ENCODE measurements at places on chromosomes 12 and 14.
A peak's percentile ranks its signal among the peaks of the same experiment; 100 is the strongest.

DNA sequence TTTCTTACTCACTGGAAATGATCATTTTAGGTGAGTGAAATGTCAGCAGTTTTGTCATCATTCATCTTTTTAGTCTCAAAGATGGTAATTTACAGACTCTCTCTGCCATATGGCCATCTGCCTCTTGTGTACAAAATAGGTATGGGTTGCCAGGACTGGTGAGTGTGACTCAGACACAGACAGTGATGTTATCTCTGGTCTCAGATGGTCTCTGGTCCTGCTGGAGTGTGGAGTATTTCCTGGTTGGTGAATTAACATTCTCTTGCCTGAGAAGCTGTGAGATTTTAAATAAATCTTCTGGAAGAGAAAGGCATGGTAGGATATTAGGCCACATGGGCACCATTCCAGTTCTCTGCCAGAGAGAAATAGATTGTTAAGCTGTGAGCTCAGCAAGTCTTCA lies 207.0 kb downstream of the ATP23 start:
- DNase-seq, result peak; percentile 30

DNA sequence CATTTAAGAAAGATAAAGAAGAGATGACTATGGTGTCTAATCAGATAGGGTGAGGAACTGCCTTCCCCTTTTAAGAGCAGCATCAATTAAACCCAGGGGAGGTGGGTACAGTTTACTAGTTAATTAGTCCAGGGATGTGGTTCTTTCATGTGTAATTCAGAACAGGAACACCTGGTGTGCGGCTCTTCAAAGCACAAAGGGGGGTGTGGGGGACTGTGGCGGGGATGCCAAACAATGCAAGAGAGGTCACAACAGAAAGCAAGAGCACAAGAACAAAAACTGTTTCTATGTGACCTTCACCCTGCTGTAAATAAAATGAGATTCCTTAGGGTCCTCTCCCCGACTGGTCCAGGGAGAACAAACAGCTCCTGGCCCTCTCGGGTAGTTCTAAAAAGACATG lies 183.9 kb upstream of the SOX5 start:
- no peak for DNase-seq

DNA sequence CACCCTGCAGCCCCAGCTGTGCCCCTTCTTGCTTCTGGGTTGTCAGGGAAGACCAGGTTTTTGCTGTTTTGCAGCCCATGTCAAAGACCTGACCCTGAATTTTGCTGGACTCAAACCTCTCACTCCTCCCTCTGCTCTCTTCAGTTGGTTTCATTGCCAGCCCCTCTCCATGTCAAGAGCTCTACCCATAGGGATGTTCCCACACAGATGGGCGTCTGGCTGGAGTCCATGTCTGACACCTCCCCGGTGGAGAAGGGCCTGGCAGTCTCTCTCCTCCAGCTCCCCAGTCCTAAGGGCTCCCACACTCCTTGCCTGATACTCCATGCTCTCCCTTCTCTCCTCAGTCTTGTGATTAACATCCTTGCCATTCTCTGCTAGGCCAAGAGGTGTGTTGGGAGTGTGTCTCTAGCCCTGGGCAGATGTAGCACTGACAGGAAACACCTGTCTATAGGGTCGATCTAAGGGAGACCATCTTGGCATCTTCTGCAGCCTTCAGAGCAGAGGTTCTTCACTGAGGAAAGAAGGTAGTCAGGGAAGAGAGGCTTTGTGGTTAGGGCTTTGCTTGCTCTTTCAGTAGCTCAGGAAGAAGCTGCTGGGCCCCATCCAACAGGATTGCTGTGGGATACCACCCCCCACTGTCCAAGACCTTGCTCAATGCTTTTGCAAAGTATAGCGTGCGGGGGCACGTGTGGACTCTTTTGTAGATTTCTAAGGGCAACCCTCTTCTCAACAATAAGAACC lies 4.7 kb downstream of the ASIC1 start:
- no peak for DNase-seq

GRCh38 chr12:7869137-7869536 lies 3.6 kb downstream of the SLC2A14 start:
- DNase-seq, result no peak

- no peak for DNase-seq
These were observed 11.8 kb upstream of the AMN1 start for GRCh38 chr12:31740628-31741027.

GRCh38 chr12:20549108-20549719 lies 145.9 kb upstream of the SLCO1C1 start:
- DNase-seq, result peak; percentile 40

DNA sequence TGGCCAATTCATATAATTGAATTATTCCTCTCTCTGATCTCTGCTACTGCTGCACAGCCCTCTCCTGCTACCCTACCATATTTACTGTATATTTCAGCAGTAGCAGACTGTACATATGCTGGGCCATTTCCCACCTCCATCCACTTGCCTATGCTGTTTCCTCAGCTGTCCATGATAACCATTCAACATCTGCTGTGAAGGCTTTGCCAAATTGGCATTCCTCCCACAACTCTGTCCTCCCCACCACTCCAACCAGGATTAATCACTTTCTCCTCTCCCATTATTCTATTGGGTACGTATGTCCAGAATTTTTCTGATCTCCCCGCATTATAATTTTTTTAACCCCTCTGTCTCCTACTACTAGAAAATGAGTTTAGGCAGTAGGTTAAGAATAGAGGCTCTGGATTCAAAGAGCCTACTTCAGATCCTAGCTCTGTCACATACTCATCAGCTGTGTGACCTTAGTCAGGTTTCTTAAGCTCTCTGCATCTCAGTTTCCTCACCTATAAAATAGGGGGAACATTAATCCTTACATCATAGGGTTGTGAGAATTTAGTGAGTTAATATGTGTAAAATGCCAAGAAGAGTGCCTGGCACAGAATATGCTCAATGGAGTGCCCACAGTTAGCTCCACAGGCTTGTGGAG lies 123.3 kb downstream of the KICS2 start:
- DNase-seq, result peak; percentile 68

DNA sequence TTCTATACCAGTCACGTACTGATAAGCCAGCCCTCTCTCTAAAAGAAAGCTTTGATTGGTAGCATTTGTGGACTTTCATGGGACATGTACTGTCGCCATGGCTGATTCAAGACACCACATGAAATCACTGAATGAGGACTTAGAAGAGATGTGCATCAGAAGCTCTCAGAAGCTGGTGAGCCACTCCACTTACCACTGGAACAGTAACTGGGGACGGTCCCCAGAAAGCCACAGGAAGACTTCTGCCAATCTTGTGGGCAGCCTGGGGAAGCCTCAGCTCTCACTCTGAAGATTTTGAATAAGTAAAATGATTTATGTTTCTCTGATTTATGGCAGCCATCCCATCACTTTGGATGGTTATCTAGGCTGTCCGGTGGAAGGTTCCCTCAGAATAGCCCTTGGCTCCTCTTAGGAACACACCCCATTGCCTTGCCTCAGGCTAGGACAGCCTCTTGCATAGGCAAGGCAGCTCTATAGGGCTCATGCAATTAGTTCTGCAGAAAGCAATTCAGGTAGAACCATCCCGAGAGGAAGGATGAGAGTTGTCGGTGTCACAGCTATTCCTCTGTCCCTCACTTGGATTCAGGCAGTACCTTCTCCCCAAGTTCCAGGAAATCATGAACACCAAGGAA lies 9.8 kb downstream of the DHRS1 start:
- no peak for DNase-seq

DNA sequence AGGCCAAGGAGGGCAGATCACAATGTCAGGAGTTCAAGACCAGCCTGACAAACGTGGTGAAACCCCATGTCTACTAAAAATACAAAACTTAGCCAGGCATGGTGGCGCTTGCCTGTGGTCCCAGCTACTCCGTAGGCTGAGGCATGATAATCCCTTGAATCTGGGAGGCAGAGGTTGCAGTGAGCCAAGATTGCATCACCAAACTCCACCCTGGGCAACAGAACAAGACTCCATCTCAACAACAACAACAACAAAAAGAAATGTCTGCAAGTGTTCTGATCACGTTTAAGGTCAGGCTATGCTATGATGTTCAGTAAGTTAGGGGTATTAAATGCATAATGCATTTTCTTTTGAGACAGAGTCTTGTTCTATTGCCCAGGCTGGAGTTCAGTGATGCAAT lies 6.7 kb upstream of the PLD4 start:
- DNase-seq, result no peak

DNA sequence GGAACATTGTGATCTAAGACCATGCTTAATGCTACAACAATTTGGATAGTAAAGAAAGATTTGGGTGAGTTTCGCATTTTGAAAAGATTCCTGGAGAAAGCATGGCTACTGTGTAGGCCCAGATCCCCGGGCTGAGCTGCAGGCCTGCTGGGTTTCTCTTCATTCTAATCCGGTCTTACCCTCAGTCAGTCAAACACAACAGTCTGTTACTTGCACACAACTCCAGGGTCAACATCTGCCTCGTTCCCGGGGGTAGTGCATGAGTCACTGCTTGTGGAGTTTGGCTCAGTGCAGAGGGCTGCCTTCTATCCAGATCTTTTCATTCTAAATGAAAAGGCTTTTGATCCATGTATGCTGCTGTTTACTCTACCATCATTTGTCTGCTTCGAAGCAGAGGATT lies 60.4 kb upstream of the SEL1L start:
- DNase-seq, result no peak

GRCh38 chr14:77186911-77187648 lies 5.5 kb downstream of the TMEM63C start:
- no peak for DNase-seq

DNA sequence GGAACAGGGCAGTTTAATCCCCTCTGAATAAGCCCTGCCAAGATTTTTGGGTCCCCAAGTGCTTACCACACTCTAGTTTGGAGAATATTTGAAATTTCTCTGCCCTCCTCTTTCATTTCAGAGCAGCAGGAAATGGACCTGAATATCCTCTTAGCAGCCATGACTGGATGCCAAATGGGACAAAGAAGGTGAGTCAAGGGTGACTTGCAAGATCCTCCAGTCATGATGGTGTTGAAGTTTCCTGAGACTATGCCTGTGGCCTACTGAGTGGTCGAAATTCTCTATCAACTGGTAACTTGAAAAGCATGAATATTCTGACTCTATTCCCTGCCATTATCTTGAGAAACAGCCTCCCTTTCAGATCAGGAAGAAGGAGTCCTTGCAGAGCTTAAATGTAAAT lies 1674.7 kb upstream of the SEL1L start:
- no peak for DNase-seq

DNA sequence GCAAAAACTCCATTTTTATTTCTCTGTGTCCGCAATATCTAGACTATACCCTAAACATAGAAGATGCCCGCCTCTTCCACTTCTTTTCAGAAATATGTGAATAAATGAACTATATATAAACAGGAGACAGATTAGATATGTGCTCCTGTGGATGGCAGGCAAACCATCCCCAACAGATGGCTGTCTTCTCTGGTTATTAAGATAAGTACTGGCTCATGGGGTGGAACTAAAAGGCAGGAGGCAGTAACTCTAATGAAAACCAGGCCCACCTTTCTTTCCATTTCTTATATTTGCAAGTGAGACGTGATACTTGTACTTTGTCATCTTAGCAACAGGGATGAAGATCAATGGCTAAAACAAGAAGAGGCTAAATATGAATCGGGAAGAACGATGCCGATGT lies 20.2 kb downstream of the E2F7 start:
- DNase-seq, result no peak

DNA sequence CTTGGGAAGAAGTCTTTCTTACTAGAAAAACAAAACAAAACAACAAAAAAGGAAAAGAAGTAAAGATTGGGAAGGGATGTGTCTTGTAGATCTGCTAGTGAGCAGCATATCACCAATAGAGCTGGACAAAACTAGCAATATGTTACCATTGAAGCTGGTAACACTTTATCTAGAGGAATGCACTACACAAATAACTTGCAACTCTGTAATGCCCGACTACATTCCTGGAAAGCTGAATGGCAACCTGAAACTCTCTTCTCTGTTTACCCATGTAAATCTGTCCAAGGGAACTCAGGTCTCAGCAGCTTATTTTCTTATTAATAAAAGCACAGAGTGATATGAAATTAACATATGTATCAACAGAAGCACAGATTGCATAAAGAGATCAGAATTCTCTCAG lies 624.4 kb downstream of the KCNH5 start:
- no peak for DNase-seq

GRCh38 chr12:23906329-23906728 lies 43.1 kb downstream of the SOX5 start:
- DNase-seq, result no peak

DNA sequence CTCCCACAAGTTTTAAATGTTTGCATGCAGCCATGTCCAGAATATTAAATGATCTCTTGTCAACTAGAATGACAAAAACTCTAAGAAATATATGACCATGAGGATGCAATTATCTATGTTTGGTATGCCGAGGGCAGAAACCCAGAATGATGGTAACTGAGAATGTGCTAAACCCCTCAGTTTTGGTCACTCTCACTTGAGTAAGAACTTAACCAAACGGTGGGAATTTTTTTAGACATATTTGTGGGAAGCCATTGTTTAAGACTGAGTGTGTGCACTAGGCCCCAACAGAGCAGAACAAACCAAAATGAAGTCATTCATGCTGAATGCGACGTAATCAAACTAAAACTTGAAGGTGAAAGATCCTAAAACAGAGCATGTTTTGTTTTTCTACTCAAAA lies 1927.9 kb upstream of the SEL1L start:
- no peak for DNase-seq

DNA sequence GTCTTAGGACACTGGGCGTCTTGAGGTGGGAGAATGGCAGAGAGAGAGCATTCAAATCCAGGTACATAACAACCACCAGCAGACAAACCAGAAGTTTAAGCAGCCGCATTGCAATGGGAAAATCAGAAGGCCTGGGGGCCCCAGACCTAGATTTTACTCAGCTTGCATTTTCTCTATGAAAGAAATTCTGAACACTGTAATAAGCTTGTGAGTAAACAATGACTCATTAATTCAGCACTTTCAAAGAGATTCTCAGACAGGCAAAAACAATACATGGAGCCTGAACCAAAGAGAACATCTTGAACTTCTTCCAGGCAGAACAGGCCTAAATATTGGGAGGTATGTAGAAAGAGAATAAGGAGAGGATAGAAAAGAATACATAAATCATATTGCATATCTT lies 69.8 kb upstream of the IFNG-AS1 start:
- no peak for DNase-seq

DNA sequence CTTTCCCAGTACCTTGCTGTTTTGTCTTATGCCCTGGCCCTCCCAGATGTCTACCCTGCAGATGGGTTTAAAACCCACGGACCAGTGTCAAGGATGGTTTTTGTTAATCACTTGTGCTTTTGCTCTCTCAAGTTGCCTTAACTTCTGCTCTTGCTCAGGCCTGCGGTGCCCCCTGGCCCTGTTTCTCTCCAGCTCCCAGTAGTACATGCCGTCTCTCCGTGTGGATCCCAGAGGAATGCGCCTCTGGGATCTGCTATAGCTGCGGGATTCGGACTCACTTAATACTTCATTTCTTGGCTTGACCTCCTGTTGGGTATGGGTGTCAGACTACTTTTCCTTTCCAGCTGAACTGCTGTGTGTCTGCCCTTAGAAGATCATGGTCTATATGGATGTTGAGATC lies 14.5 kb downstream of the PLEKHG3 start:
- DNase-seq, result no peak

DNA sequence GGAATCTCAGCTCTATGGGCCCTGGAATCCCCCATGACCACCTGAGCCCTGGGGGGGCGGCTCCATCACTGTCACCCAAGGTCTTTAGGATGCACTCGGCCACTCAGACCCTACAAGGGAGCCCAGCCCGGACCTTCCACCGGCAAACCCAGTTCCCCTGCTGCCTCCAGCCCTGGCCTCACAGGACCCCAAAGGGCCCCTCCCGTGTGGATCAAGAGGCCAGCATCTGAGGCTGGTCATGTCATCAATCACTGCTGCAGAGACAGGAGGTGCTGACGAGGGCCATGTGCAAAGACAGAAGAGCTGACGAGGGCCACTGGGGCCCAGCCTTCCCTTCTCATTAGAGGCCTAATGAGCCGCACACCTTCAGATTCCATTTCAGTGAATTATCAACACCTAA lies 39.0 kb upstream of the SFSWAP start:
- no peak for DNase-seq

- no peak for DNase-seq
These were observed 8.5 kb upstream of the FGF23 start for GRCh38 chr12:4388032-4388431.

Measured in HS-27A (cell line).